ENCODE measurements at places on chromosomes 13 and 19.

- no peak for DNase-seq
Observed at GRCh38 chr19:3636962-3637361, 10.4 kb upstream of the CACTIN start.

GRCh38 chr13:40508127-40508526 is 158.3 kb downstream of the FOXO1 start:
- peak; percentile 30 for DNase-seq

GRCh38 chr13:113936166-113936965 is 37.5 kb downstream of the C13orf46 start:
- no peak for DNase-seq

DNA sequence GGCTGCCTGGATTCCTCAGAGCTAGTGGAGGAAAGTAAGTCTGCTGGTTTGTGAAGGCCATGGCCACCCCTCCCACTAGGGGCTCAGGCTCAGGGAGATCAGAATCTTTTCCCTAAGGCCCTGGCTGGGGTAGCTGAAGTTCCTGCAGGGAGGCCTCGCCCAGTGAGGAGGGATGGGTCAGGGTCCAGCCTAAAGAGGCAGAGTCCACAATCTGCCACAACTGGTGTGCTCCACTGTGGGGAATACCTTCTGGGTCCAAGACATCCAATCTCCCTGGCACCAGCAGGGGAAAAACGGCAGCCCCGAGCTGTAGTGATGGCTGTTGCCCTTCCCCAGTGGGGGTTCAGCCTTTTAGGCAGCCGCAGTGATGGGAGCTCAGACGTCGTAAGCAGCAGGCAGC is 23.2 kb downstream of the IGFL3 start:
- no peak for DNase-seq

DNA sequence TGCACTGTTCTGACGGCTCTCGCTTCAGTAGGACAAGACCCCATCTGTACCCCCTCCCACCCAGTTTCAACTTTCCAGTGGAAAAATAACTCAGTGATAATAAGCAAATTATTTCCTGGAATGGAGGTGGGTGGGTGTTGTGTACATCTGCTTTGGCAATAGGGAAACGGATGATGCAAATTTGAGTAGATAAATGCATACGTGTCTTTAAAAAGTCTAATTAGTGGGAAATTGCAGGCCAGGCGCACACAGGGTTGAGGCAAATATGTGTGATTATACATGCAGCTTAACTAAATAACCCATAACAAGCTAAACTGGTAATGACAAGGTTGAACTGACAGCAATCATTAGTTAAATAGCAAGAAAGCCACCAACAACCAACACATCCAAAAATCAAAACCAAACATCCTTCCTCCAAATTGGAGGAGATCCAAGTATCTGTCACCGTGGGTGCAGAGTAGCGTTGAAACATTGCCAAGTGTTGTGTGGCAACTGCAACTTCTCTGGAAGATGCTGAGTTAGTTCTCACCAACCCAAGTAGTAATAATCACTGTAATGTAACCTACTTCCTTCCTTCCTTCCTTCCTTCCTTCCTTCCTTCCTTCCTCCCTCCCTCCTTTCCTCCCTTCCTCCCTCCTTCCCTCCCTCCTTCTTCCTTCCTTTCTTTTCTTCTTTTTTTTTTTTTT is 54.6 kb downstream of the TRPM4 start:
- no peak for DNase-seq

DNA sequence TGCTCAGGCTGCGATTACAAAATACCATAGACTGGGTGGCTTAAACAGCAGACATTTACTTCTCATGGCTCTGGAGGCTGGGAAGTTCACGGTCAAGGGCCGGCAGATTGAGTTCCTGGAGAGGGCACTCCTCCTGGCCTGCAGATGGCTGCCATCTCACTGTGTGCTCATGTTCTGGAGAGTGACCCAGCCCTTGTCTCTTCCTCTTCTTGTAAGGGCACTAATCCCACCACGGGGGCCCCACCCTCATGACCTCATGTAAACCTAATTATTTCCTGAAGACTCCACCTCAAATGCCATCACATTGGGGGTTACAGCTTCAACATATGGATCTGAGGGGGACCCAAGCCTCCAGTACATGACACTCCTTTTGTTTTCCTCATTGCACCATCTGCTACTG is 56.0 kb upstream of the CLDN10 start:
- no peak for DNase-seq

- DNase-seq: peak; percentile 31
Observed at GRCh38 chr13:20161275-20161950, 561 bp upstream of the GJA3 start.

DNA sequence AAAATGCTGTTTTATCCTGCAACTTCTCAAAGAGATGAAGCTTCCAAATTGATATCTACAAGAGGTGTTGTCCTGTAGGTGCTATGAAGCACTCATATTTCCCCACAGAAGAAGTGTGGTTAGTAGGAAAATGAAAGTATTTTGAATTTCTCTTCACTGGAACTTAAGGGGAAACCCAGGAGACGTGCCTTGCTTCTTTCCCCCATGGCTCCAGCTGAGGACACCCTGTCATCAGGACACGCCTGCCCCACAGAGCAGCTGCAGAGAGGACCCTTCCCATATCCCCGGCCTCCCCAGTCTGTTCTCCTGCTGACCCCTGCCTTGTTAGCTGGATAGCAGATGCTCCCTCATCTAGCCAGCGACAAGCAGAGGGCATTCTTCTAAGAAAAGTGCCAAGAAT is 371.3 kb downstream of the COG6 start:
- no peak for DNase-seq
